Activated effector memory CD4-positive, alpha-beta T cell treated with Interleukin-2 at 50 U/mL for 16 hours (primary cell): ENCODE measurements at places on chromosomes 5 and 9.

GRCh38 chr5:149129181-149129580 lies 12.1 kb upstream of the ABLIM3 start:
- no peak for DNase-seq

DNA sequence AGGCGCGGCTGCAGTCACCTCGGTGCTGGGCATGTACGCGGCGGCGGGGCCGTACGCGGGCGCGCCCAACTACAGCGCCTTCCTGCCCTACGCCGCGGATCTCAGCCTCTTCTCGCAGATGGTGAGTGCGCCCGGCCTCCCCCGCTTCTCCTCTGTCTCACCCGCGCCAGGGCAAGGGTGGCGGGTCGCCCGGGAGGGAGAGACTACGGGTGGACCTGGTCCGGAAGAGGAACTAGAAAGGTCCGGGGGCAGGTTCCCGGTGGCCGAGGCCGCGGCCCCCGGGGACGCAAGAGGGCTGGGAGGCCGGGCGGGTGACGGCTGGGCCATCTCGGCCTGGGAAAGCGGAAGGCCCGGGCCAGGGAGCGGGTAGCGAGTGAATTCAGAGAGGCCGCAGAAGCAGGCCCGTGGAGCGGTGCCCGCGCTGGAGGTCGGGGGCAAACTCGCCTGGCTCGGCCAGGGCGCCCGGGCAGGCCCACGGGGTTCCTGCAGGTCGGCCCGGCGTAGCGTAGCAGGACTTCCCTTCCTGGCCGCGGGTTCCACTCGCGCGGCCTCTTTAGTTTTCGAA lies 711 bp downstream of the IRX1 start:
- DNase-seq, result no peak

DNA sequence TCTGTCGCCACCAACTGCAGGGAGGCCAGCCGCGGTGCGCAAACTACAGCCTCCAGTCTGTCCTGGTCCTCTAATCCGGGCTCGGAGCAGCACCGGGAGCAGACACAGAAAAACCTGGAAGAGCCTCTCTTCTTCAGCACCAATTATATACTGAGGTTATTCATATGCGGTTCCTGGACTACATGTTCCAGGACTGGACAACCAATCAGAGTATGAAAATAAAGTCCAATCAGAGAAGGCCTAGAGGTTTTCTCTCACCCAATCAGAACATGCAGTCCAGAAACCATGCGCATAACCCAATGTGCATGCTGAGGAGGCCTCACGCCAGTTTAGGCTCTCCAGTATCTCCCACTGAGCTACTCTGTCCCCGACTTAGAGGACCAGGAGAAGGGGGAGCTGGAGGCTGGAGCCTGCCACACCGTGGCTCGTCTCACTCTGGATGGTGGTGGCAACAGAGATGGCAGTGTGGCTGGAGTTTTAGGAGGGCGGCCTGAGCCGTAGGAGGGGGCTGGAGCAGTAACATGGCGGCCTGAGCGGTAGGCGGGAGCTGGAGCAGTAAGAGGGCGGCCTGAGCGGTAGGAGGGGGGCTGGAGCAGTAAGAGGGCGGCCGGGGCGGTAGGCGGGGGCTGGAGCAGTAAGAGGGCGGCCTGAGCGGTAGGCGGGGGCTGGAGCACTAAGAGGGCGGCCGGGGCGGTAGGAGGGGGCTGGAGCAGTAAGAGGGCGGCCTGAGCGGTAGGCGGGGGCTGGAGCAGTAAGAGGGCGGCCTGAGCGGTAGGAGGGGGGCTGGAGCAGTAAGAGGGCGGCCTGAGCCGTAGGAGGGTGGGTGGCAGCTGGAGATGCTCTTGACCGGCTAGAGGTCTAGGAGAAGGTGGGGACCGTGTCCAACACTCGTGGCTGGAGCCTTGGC lies 20.4 kb upstream of the TRIM52 start:
- no peak for DNase-seq

GRCh38 chr5:74442466-74442865 lies 198.1 kb downstream of the ENC1 start:
- DNase-seq, result no peak
